ENCODE measurements at places on chromosomes 1 and 21. TPM values are rescaled to one million over a fixed set of nuclear protein-coding genes. Genes with fewer than 3 reads are reported as not detected.

OR2L3 gene
- total RNA-seq, result not detected

C4BPB gene
- total RNA-seq, result not detected

DNA sequence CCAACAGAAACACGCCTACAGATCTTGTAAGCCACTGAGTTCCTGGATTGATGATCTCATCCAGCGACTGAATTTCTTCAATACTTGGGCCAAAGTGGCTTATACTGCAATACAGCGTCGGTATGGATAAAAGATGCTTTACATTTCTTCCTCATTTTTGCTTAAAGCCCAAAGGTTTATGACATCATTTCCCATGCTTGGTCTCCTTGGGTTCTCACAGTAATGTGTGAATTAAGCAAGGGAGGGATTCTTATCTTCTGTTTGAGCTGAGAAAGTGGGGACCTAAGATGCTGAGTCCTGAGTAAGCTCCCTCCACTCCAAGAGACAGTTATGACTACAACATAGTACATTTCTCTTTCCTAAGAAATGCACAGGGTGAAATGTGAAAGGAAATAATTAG is 39.5 kb downstream of the LBR start:
- no peak for DNase-seq

GRCh38 chr1:1601564-1602303 is 1.8 kb upstream of the FNDC10 start:
- DNase-seq, result no peak

- no peak for DNase-seq
Measured at GRCh38 chr1:112826217-112826944, 111.2 kb upstream of the PPM1J start.

GRCh38 chr1:158045639-158046038 is 52.2 kb downstream of the KIRREL1 start:
- DNase-seq, result no peak
